ENCODE measurements at places on chromosomes 12 and 14.

GRCh38 chr14:99807413-99808153 is 14.4 kb downstream of the EML1 start:
- DNase-seq: no peak

DNA sequence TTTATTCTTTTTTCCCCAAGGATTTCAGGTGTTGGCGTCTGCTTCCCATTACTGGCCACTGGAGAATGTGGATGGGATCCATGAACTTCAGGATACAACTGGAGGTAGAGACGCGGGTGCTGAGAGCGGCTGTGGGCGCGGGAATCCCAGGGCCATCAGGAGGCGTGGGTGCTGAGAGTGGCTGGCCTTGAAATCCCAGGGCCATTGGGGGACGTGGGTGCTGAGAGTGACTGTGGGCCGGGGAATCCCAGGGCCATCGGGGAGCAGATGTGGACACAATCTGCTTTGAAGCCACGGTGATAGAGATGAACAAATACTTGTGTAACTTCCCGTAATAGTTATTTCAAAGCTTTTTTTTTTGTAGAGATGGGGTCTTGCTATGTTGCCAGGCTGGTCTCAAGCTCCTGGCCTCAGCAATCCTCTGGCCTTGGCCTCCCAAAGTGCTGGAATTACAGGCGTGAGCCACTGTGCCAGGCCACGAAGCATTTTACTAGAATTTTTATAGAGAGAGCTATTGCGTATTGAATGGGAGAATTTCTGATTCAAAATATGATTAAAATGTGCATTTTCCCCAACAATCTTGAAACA is 12.8 kb downstream of the ADGRD1 start:
- DNase-seq: no peak

DNA sequence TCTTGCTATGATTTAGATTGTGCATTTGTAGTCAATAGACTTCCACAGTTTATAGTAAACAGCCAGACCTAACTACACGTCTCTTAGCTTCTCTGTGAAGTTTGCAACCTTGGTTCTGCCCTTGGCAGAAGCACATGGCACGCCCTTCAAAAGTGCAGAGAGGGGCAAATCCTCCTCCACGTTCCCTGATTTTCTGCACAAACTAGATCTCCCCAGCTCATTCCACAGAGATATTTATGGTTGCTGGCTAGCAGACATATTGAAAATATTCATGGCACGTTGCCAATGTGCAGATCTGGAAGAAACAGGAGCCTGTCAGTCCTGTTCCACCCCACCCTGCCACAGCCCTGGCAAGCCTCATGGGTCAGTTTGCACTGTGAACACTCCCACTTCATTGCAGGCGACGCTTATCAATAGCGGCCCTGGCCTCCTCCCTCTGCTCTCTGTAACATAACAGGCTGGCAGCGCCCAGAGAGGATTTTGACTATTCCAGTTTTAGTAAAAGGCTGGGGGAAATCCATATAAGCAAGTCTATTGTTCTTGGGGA is 6.5 kb upstream of the LGALS3 start:
- DNase-seq: peak; percentile 85

DNA sequence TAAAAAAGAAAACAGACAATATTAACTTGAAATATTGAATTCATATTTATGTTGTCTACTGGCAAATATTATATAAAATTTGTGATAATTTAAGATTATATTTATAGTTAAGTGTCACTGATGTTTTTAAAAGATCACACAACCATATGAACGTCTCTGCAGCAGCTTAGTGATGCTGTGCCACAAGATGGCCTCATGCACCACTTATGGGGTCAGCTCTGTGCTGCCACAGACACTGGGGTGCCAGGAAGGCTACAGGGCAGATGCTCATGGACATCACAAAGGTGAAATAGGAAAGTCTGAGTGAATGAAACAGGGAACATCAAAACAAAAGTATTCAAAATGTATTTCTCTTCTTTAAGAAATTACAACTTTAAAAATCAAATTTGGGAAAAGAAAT is 13.1 kb downstream of the ATXN3 start:
- no peak for DNase-seq

DNA sequence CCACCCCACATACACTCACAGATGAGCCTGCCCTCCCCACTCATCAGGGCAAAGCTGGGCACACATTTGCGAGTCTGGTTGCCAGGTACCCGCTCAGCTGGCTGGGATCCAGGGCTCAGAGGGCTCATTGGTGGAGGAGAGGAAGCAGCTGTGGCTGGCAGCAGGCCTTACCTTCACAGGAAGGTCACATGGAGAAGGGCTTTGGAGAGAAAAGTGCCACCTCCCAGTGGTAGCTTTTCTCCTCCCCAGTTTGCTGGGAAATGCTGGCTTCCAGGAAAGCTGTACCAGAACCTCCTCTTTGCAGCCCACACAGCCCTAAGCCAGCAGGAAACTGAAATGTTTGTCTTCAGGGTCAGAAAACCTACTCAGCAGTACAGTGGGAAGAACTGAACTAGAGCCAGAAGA is 55.6 kb downstream of the LGMN start:
- DNase-seq: peak; percentile 77

GRCh38 chr12:107983756-107984472 is 145.2 kb upstream of the WSCD2 start:
- DNase-seq: no peak

DNA sequence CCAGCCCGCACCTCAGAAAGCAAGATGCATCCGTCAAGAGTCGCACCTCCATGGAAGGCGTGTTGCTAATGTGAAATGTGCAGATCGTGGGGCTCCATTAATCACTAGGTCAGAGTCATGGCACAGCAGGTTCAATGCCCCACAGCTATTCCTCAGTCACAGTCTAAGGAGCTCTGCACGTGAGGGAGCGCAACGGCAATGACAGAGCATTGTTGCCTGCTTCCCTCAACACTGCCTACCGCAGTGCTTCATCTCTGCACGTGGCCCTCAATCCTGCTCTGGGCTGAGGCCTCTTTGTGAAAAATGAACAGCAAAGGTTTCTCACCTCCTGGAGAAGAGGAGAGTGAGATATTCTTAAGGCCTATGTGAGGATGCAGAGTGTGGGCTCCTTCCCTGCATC is 995.2 kb upstream of the TMEM132C start:
- DNase-seq: no peak

- DNase-seq: no peak
Measured at GRCh38 chr12:51959211-51959610, 7.7 kb downstream of the ACVR1B start.

DNA sequence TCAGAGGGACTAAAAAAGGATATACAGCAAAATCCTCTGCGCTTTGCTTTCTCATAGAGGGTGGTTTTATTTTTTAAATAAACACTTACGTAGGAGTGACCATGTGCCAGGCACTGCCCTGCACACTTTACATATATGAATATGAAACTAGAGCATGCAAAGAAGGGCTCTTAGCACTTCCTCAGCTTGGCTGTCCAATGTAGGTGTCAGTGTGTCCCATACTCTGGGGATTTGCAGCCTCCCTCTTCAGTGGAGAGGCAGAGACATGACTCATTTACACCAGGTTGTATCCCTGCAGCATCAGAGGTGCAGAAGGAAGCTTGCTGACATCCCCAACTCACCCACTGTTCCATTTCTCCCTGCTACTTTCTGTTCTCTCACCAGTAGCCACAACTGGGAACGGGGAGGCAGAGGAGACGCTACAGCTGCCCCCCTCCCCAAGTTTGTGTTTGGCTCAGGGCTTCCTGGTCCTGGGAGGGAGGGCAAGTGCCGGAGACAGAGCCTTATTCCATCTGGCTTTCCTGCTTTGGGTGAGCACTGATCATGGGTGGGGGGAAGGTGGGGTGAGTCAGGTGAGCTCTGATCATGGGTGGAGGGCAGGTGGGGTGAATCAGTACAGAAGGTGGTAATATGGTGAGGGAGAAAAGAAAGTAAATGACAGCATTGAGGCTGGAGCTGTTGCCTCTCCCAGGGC is 4.9 kb upstream of the KRT5 start:
- no peak for DNase-seq

DNA sequence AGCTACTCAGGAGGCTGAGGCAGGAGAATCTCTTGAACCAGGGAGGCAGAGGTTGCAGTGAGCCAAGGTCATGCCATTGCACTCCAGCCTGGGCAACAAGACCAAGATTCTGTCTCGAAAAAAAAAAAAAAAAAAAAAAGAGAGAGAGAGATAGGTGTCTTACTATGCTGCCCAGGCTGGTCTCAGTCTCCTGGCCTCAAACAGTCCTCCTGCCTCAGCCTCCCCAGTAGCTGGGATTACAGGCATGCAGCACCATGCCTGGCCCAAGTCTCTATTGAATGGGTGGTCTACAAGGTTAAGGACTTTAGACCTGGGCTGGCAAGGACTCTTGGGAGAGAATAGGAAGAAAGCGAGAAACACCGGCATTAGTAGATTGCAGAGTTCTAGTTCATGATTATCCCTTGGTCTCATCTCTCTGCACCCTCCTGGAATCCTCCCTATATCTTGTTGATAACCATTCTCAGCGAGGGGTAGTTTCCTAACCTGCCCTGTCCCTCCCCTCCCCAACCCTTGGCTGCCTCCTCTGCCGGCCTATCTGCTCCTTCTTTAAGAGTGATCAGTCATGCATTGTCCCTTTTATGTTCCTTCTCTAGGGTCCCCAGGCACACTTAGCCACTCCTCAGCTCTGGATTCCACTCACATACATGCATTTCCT is 128.1 kb upstream of the MAP1LC3B2 start:
- no peak for DNase-seq

- DNase-seq: peak; percentile 52
Measured at GRCh38 chr12:106956048-106956578, 406 bp downstream of the TMEM263 start.

- peak; percentile 67 for DNase-seq
Measured at GRCh38 chr14:34331728-34332623, 130.1 kb downstream of the SPTSSA start.

DNA sequence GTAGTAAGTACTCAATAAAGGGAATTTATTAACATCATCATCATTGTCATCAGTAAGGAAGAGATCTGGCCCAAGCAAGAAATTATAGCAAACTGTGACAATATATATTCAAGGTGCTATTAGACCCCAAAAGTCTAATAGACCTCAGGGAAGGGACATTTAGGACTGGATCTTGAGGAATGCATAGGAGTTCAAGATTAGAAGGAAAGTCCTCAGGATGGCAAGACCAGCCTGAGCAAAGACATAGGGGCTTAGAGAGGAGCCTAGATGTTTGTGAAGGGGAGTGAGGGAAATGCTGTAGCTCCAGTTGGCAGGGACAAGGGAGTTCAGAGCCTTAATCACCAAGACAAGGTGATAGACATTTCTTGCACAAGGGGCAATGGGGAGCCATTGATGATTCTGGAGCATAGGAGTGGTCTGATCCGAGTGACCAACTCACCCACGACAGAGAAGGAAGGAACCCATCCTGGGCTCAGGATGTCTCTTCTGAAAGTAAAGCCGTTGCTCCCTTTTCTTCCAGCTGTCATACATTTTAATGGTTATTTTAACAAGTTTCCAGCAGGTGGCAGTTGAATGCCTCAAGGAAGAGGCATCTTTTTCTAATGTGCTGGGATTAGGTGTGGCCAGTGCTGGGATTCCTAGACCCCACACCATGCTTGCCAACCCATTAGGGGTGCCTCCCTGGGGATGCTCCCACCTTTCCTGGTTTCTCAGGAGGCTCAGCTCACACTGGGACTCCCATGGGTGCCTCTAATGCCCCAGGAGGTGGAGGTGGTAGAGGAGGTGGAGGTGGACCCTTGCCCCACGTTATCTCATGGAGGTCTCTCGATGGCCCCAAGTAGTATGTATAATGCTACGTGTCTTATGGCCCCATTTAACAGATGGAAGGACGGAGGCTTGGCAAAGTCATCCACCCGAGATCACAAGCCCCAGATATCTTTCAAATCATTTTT is 37.8 kb downstream of the PHETA1 start:
- no peak for DNase-seq

DNA sequence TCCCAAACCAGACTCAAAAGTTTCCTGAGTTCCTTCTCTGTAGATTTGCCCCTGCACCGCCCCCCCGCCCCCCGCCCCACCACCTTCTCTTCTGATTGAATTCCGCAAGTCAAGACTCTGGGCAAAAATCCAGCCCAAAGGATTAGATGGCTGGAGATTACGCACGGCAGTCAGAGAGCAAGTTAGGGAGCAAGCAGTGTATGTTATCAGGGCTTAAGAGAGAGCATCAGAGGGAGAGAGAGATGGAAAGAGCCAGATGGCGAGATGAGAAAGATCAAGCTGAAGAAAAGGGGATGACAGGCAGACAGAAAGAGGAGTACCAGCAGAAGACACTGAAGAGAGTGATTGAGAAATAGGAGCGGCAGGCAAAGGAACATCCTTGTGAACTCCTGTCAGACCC is 13.9 kb upstream of the ANKRD33 start:
- no peak for DNase-seq

DNA sequence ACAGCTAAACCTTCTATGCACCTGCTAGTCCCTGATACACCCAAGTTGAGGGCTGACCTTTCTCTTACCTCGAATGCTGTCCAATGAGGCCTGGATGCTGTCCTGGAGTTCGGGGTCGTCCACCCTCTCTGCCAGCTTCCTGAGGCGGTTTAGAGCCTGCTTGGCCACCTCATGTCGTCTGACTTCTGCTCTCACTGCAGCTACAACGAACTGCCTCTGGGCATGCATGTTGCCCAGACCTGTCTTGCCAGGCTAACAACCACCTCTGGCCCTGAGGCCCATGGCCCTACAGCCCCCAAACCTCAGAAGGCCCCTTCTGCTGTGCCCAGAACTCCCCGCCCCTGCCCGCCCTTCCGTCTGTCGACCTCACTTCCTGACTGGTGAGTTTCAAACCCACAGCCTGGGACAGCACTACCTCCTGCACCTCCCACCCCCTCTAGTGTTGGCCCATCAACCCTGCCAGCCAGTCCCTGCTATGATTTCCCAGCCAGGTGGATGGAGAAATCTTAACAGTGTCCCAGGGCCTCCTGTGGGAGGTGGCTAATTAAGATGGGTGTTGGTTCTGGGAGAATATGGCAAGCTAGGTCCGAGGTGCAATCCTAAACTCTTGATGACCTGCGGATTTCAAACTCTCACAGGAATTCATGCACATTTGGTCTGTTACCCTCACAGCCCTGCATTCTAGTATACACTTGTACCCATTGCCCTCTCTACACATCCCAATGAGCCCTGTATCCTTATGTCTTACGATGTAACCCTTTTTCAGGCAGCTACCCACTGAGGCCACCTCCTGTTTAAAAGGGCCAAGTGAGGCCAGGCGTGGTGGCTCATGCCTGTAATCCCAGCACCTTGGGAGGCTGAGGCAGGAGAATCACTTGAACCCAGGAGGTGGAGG is 2.7 kb upstream of the TSPAN31 start:
- no peak for DNase-seq

DNA sequence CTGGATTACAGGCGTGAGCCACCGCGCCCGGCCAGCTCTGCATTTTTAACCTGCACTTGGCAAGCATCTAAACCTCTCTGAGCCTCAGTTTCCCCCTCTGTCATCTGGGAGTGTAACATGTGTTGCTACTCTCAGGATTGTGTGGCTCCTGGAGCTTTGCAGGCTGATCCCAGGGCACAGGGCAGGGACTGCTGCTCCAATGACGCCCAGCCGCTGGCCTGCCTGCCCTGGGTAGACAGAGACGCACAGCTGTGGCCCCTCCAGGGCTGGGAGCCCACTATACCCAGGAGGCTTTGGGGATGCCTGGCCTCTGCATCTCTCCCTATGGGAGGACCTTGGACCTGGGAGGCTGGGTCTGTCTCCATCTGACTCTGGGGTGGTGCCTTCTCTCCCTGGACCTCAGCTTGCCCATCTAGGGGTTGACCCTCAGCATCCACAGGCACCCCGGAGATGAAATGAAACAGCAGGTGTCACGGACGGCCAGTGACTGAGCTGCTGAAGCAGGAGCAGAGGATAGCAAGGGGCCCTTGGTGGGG is 13.7 kb downstream of the ARL6IP4 start:
- no peak for DNase-seq
